ENCODE measurements at places on chromosomes 3 and 15. TPM values are rescaled to one million over a fixed set of nuclear protein-coding genes. Genes with fewer than 3 reads are reported as not detected.

DNA sequence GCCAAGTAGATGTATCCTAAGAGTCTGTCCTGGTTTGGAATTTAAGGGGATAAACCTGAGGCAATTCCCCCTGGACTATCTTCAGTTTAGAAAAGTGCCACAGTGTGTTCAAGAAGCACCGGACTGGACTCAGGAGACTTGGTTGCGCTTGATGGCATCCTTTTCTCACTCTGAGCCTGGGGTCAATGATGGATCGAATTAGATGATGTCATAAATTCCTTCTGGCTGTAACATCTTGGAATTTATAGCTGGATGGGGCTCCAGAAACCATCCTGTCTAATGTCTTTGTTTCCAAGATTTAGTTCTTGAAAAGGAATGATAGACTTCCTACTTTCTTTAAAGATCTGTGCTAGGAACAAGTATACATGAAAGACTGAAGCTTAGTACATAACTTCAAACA is 280.6 kb downstream of the LPP start:
- DNase-seq: no peak

GRCh38 chr15:100821327-100821726 is 58.3 kb upstream of the ALDH1A3 start:
- DNase-seq: no peak

DNA sequence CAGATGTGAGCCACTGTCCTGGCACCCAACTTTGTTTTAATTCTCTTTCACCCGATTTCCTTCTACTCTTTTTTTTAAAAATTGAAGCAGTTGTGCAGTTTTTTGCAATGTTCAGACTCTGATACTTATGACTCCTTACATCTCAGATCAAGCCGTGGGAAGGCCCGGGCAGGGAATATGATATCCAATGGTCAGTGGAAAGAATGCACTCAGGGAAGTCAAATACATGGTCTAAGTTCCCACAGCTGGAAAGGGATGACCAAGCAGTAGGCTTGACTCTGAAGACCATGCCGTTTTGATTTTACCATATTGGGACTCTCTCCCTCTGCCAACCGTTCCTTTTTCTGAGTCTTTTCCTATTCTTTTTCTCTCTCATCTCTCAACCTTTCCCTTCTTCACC is 157.2 kb downstream of the RPLP1 start:
- DNase-seq: no peak

GRCh38 chr3:128770387-128770786 is 44.4 kb downstream of the RAB7A start:
- no peak for DNase-seq

DNA sequence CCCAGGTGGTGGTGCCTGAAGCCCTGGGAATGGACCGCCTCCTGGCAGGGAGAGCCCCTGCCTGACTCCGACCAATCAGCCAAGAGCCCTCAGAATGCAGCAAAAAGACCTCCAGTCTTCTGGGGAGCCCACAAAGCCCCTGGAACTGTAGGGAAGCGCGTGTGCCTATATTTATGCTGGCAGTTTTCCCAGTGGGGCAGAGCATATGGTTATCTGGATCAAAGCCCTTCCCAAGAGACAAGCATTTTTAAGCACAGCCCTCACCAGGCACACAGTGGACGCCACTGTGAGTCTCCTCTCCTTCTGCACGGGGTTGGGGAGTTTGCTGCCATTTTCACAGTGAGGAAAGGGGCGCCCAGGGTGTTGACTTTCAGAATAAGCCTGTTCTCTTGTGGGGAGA is 80.9 kb upstream of the RPL32 start:
- DNase-seq: no peak

GRCh38 chr3:144463911-144464310 is 492.3 kb downstream of the DIPK2A start:
- DNase-seq: no peak

DNA sequence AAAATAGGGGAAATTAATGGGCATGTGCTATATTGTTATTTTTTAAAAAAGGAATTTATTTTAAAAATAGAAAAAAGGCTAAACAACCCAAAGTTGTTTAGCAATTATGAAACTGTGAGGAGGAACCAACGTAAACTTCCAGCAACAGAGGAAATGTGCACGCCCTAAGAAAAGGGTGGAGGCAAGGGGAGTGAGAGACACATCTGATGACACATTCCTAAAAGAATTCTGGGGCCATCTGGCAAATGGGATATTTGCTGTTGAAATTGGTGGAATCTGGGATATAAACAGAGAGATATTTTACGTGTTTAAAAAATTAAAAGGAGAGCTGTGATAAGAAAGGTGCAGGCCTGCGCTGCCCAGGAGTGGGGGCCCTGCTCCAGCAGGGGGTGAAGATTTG is 50.8 kb upstream of the MUC13 start:
- no peak for DNase-seq

GRCh38 chr3:156551261-156551660 is 3.7 kb downstream of the SSR3 start:
- DNase-seq: no peak

DNA sequence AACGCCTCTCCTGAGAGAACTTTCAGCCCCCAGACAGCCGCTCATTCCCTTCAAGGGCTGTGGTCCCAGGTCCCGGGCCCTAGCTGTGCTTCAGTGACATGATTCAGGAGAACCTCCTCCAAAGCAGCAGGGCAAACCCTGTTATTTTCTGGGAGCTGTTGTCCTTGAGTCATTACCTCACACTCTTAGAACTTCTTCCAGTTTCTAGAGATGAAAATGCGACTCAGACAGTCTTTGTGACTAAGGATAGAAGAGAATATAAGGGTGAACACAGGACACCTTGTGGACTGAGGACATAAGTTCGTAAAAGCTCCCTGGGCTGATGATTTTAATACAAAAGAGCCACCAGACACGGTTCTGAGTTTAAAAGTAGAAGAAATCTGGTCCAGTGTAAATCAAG is 203.8 kb downstream of the RORA start:
- no peak for DNase-seq

CFAP20DC gene
- total RNA-seq: 0.32 TPM

DNA sequence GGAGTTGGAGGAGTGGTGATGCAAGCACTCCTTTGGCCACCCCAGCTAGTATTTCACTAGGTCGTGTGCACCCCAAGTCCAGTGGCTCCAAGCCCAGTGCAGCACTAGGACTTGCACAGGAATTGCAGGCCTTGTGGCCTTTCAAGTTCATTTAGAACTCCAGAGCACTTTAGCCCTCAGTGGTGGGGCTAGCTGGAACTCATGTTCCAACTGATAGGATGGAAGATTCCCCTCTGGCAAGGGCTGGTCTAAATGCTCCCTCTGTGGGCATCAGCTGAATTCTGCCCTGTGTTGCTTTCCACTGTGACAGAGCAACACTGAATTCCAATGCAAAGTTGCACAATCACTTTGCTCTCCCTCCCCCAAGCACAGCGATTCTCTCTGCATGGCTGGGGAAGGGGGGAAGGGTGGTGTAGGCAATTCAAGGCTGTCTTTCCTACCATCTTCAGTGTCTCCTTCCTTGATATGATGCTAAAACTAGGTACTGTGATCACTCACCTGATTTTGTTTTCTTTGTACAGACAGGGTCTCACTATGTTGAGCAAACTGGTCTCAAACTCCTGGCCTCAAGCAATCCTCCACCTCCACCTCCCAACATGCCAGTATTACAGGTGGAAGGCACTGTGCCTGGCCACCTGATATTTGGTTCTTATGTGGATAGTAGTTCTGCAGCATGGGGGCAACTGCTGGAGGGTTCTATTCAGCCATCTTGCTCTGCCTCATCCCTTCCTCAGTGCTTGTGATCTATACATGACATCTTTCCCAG is 10.3 kb downstream of the USF3 start:
- no peak for DNase-seq

- no peak for DNase-seq
Measured at GRCh38 chr3:195250473-195251251, 20.3 kb downstream of the XXYLT1 start.

- DNase-seq: no peak
Measured at GRCh38 chr15:65286069-65286703, 497 bp downstream of the PARP16 start.

- no peak for DNase-seq
Measured at GRCh38 chr3:37520907-37521341, 340.8 kb upstream of the CTDSPL start.

TMCO5A gene
- not detected for total RNA-seq

GRCh38 chr3:94158512-94158911 is 95.7 kb downstream of the NSUN3 start:
- no peak for DNase-seq

- no peak for DNase-seq
Measured at GRCh38 chr15:46577767-46578166, 942.9 kb downstream of the SQOR start.

DNA sequence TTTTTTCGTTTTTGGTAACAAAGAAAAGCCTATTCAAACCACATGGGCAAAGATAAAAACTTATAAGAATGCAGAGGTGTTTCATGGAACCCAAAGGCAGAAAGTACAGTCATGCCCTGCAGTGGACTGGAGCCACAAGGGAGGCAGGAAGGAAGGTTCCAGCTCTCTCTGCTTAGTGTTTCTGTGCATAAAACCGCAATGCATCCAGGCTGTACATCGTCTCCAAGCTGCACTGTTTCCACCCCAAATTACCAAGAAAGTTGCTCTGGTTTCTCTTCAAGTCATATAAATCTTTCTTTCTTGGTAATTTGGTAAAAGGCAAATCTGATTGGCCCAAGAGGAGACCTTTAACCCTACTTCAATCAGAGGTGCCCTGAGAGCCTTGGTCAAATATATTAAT is 15.8 kb downstream of the TRAT1 start:
- DNase-seq: peak; percentile 93

DNA sequence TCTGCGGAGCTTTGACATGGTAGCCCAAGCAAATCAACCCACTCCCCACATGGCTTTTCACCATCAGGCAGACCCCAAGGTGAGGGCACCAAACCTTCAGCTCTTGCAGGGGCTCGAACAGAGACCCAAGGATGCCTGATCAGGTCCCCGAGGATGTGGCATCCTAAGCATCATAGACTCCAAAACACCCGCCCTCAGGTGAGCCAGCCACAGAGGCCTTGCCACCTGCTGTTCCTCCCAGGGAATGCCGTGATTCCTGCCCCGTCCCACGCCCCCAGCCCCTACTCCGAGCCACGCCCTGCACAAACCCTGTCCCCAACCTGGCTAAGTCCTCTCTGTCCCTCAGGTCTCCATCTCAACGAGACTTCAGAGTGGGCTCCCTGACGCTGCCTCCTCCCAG is 34.7 kb upstream of the SLC41A3 start:
- DNase-seq: no peak

CDCP1 gene
- 0.54 TPM for total RNA-seq

DNA sequence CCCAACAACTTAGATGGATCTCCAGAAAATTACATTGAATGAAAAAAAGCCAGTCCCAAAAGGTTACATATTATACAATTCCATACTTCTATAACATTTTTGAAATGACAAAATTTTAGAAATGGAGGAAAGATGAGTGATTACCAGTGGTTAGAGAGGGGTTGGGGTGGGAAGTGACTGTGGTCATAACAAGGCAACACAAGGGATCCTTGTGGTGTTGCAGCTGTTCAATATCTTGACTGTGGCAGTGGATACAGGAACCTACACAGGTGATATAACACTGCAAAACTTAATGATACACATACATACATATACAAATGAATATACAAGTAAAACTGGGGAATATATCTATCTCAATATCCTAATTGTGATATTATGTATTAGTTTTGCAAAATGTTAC is 9.6 kb downstream of the GOLGB1 start:
- DNase-seq: no peak

LZTFL1 gene
- 7.6 TPM for total RNA-seq

CHDH gene
- total RNA-seq: 4.3 TPM

TGM4 gene
- not detected for total RNA-seq

GRCh38 chr3:15310491-15311370 is 21.7 kb downstream of the SH3BP5 start:
- peak; percentile 66 for DNase-seq

TRIP4 gene
- total RNA-seq: 26.3 TPM

PIK3CA gene
- 38.0 TPM for total RNA-seq

C3orf62 gene
- 12.4 TPM for total RNA-seq

RTP1 gene
- not detected for total RNA-seq

SNTN gene
- total RNA-seq: not detected

INKA1 gene
- total RNA-seq: 1.2 TPM

- peak; percentile 74 for DNase-seq
Measured at GRCh38 chr3:49813497-49814174, at the start of gene UBA7. Gene UBA7, minus strand, starts transcription at chr3:49813953. Its CDS starts 166 bp downstream, at chr3:49813787.

DNA sequence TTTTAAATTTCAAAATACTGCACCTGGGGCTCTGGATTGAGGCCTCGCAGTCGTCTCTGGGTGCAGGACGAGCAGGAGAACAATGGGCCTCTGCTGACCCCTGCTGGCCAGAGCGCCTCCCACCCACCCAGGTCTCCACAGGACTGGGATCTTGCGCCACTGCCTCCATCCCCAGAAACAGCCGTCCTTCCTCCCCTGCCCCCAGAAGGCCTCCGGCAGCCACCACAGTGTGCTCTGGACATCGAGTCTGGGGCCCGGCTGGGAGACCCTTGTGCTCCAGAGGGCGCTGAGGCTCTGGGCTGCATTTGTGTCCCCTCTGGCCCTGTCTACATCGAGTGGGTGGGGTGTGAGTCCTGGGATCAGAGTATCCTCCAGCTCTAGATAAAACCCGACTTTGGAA is 6.7 kb upstream of the ACSBG1 start:
- DNase-seq: peak; percentile 76
